ENCODE measurements at places on chromosomes 1 and 21.

DNA sequence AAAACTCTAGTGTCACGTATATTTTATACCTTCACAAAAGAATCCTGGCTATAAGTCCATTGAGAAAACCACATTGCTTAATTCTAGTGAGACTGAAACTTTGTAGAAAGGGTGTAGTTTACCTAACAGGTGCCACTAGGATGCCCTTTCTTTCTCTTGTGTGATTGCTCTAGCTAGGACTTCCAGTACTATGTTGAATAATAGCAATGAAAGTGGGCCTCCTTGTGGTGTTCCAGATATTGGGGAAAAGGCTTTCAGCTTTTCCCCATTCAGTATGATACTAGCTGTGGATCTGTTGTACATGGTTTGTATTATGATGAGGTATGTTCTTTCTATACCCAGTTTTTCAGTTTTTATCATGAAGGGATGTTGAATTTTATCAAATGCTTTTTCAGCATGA, 39.7 kb upstream of the CHODL start:
- DNase-seq, result no peak

GRCh38 chr1:160205242-160206035, at the start of gene PEA15:
Gene PEA15 (plus strand): TSS chr1:160205384. CDS start chr1:160211545, 6,161 bp downstream.
- peak; percentile 76 for DNase-seq

GRCh38 chr21:45234965-45235364, 52.7 kb downstream of the POFUT2 start:
- DNase-seq, result no peak

GRCh38 chr1:235986869-235987268, 78.0 kb downstream of the NID1 start:
- no peak for DNase-seq

DNA sequence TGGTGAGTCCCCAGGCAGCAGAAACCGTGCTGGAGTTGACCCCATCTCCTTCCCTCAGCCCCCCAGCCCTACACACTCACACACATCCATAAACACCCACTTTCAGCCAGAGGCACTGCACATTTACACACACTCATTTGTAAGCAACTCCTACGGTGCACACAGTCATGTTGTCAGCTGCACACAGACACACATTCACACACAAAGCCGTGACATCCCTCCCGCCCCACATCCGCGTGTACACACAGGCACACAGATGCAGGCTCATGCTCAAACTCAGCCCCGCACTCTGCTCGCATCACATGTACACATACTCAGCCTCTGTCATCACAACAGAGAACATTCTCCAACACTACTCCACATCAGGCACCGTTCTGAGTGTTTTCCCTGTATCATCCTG, 47.6 kb downstream of the LACTBL1 start:
- DNase-seq, result no peak

- no peak for DNase-seq
Measured at GRCh38 chr1:167289966-167290365, 69.3 kb downstream of the POU2F1 start.

- no peak for DNase-seq
Measured at GRCh38 chr1:116951200-116951935, 41.7 kb downstream of the PTGFRN start.

- DNase-seq, result no peak
Measured at GRCh38 chr1:215292932-215293331, 210.4 kb downstream of the KCNK2 start.

DNA sequence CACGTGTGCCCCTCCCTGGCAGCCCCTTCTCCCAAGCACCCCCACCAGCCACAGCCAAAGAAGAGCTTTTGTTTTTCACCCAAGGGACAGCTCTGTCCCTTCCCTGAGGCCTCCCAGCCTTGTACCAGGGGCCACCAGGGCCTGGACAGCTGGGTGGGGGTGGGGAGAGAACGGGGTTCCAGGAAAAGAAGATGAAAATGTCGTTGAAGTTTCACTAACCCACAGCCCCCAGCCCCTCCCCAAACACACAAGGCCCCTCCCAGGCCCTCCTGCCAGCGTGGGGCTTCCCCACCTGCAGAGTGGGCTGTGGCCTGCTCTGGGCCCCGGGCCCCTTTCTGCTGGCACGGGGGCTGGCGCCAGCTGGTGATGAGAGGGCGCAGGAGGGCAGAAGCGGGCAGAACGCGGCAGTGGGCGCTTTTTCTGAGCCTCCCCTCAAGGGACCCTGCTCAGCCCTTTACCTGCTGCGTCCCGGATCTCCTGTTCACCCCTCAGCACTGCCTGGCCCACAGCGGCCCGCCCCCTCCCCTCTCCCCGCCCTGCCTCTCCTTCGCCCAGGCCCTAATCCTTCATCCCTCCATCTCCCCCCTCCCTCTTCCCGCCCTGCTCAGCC, 5.5 kb upstream of the ANKRD65 start:
- no peak for DNase-seq

DNA sequence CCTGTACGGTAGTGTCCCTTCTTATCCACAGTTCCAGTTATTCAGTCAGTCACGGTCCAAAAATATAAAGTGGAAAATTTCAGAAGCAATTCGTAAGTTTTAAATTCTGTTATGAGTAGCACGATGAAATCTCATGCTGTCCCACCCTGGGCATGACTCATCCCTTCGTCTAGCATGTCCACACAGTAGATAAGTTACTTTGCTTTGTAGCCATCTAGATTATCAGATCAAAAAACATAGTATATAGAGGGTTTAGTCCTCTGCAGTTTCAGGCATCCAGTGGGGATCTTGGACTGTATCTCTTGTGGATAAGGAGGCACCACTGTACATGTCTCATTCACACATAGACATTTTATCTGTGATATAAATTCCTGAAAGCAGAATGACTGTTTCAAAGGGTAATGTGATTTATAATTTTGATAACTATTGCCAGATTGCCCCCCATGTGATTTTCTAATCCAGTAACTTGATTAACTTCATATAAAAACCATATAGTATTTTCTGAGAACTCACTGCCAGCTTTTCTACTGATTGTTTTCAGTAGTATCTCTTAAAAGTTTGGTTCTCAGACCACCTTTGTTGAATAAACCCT, 143.3 kb downstream of the DYRK1A start:
- no peak for DNase-seq

DNA sequence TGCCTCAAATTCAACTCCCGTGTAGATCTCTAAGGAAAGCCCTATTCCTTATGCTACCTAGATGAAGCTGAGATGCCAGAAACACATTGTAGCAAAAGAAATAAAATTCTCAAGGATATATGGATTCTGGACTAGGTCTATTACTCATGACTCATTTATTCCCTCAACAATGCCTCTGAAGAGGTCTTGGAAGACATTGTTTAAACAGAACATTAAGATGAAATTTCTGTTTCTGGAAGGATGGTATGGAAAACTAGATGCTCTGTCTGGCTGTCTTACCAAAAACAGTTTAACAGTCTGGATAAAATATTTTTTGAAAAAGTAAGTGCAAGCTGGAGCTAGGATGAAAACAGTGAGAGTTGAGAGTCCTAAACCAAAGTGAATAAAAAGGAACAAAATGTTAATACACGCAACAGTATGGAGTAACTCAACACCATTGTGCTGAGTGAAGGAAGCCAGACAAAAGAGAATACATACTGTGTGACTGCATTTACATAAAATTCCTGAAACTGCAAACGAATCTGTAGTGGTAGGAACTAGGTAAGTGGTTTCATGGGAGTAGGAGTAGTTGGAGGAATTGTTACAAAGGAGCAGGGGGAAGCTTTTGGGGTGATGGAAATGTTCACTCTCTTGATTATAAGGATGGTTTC, 59.3 kb upstream of the GNG12 start:
- DNase-seq, result no peak

GRCh38 chr1:31803610-31804009, 12.2 kb downstream of the SPOCD1 start:
- DNase-seq, result no peak

DNA sequence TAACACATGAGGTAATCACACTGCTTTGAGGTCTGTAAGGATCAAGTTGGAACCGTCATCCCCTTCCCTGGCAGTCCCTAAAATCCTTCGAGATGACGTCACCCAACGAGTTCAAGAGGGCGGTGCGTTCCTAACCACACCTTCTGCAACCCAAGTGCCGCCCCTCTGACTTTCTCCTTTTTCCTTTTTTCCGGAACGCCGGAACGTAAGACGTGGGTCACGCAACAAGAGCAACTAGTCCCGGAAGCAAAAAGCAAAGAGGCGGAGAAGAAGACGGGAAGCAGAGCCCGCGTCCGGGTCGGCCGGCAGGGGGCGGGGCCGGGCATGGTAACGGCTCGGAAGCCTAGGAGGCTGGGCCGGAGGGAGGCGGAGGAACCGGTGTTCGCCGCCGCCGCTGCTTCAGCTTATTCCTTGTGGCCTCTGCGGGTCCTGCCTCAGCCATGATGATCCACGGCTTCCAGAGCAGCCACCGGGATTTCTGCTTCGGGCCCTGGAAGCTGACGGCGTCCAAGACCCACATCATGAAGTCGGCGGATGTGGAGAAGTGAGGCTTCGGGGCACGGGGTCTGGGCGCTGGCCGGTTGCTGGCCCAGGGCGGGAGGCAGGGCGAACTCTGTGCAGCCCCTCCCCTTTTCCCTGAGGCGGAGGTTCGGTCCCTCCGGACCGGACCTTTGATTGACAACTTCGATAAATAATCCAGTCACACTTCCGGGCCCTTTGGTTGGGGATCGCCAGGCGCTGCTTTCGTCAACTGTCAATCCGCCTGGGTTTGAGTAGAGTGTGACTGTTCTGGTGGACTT, at the start of gene TIPRL:
Gene TIPRL, plus strand, starts transcription at position 325 of the 800 bp plus-strand sequence. Its CDS starts 116 bp downstream, at position 441.
- DNase-seq, result peak; percentile 95

DNA sequence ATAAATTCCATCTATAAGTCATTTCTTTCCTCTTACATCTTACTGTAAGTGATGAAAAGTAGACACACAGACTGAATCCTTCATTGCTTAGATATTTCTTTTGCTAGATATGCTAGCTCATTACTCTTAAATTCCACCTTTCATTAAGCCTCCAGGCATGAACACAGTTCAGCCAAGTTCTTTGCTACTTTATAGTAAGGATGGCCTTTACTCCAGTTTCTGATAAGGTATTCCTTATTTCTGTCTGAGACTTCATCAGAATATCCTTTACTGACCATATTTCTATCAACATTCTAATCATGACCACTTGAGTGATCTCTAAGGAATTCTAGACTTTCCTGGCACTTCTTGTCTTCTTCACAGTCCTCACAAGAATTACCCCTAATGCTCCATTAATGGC, 191.7 kb upstream of the KCTD3 start:
- no peak for DNase-seq

DNA sequence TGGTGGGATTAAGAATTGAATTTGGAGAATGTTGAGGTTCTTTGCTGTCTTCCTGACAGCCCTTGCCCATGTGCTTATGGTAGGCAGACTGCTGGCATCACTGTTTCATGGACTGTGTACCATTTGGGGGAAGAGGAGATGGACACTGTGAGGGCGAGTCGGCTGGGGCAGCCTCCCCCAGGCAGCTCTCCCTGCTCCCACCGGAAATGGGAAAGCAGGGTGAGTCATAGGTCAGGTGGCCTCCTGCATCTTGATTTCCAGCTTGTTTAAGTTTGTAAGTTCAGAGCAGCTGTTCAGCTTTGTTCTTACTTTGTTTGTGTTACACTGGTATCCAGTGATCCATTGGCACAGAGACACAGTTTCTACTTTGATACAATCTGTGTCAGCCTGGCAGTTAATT, 87.2 kb upstream of the CNIH3 start:
- no peak for DNase-seq

DNA sequence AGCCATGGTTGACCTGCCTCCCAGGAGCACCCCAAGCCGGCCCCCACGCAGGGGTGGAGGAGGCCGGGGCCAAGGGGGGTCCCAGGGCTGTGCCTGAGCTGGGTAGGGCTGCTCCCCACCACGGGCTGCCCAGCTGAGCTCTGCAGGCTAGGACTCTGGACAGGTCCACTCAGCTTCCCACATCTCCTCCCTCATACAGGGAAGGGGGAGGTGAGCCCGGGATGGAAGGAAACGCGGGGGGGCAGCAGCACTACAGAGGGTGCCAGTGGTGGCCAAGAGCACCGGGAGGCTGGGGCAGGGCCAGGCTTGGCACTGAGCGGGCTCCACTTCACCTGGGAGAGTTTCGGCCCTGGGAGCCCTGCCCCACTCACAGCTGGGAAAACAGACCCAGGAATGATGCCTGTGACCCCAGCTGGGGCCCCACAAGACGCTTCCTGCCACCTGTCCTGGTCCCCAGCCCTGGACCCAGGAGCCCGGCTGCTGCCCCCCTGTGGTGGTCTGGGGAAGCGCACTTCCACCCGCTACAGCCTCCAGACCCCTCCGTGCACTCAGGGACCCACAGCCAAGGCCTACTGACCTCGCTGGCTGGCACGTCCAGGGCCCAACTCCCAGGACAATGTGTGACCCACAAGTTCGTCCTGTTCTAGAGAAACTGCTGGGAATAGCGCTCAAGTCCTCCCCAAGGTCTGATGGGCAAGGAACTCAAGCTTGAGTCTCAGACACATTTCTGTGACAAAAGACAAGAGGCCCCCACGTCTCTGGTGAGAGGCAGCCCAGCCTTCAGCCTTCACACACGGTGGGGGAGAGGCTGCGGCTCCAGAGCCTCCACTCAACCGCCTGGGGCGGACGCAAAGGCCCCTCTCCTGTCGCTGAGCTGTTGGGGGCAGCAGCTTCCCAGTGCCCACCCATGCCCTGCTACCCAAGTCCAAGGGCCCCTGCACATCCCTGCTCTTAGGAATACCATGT, 3.0 kb downstream of the AURKAIP1 start:
- peak; percentile 90 for DNase-seq

DNA sequence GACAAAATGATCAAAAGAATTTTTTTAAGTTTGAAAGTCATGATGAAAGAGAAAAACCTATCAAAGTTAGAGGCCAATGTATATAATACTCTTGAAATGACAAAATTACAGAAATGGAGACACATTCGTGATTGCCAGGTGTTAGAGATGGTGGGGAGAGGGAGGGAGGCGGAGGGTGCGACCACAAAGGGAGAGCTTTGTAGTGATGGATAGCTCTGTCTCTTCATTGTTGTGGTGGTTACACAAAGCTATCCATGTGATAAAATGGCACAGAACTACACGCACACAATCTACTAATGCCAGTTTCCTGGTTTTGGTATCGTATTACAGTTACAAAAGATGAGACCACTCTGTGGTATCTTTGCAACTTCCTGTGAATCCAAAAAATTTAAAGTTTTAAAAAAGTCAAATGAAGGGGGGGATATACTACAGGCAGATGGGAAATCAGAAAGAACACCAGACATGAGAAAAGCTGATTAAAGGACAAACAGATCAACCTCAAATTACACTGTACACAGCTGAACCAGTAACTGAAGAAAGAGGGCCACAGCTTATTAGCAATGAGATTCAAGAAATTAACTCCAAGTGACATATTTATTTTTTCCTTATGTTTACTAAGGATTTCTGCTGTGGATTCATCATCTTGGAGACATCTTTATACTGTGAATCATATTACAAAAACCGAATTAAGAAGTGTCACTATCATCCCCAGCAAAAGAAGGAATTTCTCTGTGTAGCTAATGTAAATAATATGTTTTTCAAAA, 199.1 kb downstream of the SLC45A1 start:
- DNase-seq, result no peak

- DNase-seq, result peak; percentile 5
Measured at GRCh38 chr1:5001466-5001865, 347.1 kb downstream of the AJAP1 start.

GRCh38 chr1:96002969-96003964, 718.3 kb upstream of the PTBP2 start:
- DNase-seq, result no peak

GRCh38 chr1:113692824-113693431, 66.4 kb downstream of the PHTF1 start:
- no peak for DNase-seq

Data from activated naive CD8-positive, alpha-beta T cell treated with anti-CD3 and anti-CD28 coated beads, Interleukin-2, amount 50 U/mL, for 24 hours (primary cell).